Frontal cortex (tissue), 4 donors: ENCODE measurements at places on chromosomes 5 and 9. TPM values are rescaled to one million over a fixed set of nuclear protein-coding genes. Genes with fewer than 3 reads are reported as not detected.

The SELENOP gene
- total RNA-seq: 41.2 TPM

The LARP1 gene
- total RNA-seq: 30.6 TPM

The PHF24 gene
- total RNA-seq: 19.2 TPM

The TNPO1 gene
- 205 TPM for total RNA-seq

The TAS2R1 gene
- not detected for total RNA-seq

The SPINK6 gene
- not detected for total RNA-seq

The ANXA2R gene
- total RNA-seq: 0.41 TPM

The ARL10 gene
- total RNA-seq: 34.6 TPM

The TBC1D13 gene
- 6.5 TPM for total RNA-seq

The TRMT10B gene
- total RNA-seq: 3.7 TPM

The SPATA31A3 gene
- total RNA-seq: not detected
